ENCODE measurements at places on chromosomes 7 and 10. TPM values are rescaled to one million over a fixed set of nuclear protein-coding genes. Genes with fewer than 3 reads are reported as not detected.

- H3K36me3 ChIP-seq: no peaks in the 10 kb centered on the region
- H3K4me1 ChIP-seq: no peaks in the 10 kb centered on the region
- H3K27ac ChIP-seq: no peak overlapping the region
- no peak for DNase-seq
Measured at GRCh38 chr7:110386006-110386405, 704.9 kb upstream of the LRRN3 start.

DNA sequence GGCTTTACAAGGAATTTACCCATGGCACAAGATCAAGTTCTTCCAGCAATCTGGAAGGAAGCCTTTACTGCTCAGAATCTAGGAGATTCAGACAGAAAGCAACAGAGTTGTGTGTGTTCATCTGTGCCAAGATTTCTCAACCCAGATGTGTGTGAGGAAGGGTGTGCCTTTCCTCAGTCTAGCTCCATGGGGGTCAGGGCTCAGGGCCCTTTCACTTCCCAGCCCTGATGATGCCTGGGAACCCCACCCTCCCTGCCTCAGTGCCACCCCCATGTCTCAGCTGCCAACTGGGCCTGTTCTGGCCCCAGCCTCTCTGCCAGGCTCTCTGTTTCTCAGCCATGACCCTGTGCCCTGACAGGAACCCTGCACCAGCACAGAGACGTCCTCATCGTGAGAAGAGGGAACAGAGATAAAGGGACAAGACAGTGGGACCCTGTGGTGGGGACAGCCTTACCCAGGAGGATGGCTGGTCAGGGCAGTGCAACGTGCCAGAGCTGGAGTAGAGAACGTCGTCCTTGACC, 102.0 kb downstream of the VIPR2 start:
- DNase-seq: no peak
- no peak overlapping the region for H3K4me3 ChIP-seq

DNA sequence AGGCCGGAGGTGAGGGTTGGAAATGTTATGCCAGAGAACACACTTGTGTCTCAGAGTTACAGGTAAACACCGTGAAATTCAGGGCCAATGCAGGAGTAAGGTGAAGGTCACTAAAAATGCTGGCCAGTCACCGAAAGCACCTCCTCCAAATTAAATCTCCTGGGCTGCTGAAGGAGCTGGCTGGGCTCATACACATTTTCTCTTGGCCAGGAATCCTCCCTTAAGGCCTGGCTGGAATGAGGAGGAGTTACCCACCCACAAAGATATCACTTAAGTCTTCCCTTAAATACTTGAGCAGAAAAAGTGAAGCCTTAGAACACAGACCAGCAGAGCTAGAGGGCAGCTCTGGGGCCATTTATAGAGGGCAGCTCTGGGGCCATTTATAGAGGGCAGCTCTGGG, 46.3 kb downstream of the HTRA1 start:
- H3K36me3 ChIP-seq: no peaks in the 10 kb centered on the region
- no peak overlapping the region for H3K4me3 ChIP-seq
- H3K4me1 ChIP-seq: no peaks in the 10 kb centered on the region
- no peak for DNase-seq
- no peak overlapping the region for H3K27ac ChIP-seq

DNA sequence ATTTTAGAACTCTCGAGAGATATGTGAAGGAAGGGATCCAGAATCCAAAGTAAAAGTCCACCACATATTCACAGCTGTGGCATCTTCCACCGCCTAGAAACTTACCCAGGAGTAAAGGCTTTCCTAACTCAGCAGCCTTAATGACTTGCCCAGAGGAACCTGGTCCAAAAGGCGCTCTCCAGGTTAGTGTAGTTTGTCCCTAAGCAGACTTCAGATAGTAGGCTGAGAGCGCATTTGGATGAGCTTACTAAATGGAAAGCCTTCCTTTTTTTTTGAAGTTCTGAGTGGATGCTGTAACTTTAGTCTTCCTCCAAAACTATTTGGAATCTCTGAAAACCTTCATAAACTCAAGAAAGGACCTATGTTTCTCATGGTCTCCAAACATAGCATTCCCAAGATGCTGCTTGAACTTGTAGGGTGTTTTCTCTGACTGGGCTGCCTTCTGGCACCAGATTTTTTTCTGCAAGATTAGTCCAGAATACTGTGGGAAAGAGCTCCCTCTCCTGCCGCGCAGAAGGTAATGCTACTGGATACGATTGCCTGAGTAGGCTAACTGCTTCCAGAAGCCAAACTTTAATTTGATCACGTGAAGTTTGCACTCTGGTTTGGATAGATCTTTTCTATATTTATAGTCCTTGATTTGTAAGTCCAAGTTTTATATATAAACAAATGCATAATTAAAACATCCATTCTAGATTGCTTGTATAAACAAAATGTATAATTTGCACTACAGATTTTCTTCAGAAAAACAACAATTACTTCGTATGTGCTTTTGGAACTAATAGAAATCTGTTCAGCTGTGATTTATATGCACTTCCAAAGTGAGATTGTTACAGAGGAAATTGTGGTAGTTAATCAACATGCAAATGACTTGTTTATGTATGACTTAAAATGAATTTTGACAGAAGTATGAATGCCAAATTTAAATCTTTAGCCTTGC, 19.6 kb upstream of the GPR37 start:
- H3K27me3 ChIP-seq: peaks cover 7% of the 10 kb centered on the region
- DNase-seq: peak; percentile 47
- H3K4me1 ChIP-seq: no peaks in the 10 kb centered on the region
- no peak overlapping the region for H3K4me3 ChIP-seq

GRCh38 chr10:75049316-75050148, 61.9 kb upstream of the SAMD8 start:
- no peak for DNase-seq
- no peak overlapping the region for H3K4me3 ChIP-seq
- peaks cover 15% of the 10 kb centered on the region for H3K4me1 ChIP-seq
- peak overlapping the region; percentile 26 for H3K27ac ChIP-seq

- H3K4me3 ChIP-seq: peak overlapping the region; percentile 23
- peak; percentile 54 for DNase-seq
Measured at GRCh38 chr7:143884969-143885559, 16.9 kb downstream of the TCAF1 start.

The KLF14 gene
- not detected for total RNA-seq

The CYTH3 gene
- 1.2 TPM for total RNA-seq

All from activated CD4-positive, alpha-beta T cell treated with anti-CD3 and anti-CD28 coated beads for 36 hours (primary cell).